ENCODE measurements at places on chromosomes 2 and 18.

DNA sequence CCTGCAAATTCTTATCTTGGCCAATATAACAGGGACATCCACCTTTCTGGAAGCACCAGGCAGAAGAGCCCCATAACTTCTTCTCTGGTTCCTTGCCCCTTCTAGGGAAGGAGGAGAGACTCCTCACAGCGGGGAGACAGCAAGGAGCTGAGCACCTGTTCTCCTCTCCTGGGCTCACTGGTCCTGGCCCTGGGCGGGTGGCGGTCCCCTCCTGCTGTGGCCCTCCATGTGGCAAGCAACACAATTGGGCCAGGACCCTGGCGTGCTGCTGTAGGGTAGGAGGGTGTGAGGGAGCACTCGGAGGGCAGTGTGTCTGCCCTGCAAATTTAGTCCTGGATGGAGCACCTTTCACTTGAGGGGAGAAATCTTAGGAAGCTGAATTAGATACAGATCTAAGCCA is 6.9 kb downstream of the IL37 start:
- DNase-seq = no peak

DNA sequence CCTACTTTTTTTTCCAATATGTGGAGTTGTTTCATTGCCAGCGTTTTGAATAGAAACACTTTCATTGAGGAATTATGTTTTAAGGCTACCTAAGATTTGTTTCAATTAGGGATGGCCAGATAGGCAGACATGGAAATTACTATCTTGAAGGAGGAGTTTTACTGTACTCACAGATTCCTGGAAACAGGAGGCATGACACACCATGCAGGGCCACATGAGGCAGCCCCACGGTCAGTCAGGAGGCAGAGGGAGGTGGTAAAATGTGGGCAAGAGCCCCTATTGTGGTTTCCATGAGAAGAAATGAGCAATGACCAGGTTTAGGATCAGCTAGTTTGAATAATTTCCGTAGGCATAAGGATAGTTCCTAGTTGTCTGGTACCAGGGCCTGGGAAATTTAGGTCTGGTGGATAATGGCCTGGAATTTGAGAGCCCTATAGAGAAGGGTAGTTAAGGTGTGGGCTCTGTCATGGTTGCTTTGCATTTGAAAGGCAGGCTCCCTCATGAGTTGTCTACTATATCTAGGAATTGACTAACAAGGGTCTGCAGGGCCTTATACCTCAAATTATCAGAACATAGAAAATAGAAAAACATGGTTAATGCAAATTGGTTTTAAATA is 360.0 kb upstream of the KCNJ3 start:
- DNase-seq = no peak

- no peak for DNase-seq
Observed at GRCh38 chr2:177543007-177543760, 150.6 kb downstream of the AGPS start.

- no peak for DNase-seq
Observed at GRCh38 chr2:240596080-240596460, 9.5 kb downstream of the CAPN10 start.

DNA sequence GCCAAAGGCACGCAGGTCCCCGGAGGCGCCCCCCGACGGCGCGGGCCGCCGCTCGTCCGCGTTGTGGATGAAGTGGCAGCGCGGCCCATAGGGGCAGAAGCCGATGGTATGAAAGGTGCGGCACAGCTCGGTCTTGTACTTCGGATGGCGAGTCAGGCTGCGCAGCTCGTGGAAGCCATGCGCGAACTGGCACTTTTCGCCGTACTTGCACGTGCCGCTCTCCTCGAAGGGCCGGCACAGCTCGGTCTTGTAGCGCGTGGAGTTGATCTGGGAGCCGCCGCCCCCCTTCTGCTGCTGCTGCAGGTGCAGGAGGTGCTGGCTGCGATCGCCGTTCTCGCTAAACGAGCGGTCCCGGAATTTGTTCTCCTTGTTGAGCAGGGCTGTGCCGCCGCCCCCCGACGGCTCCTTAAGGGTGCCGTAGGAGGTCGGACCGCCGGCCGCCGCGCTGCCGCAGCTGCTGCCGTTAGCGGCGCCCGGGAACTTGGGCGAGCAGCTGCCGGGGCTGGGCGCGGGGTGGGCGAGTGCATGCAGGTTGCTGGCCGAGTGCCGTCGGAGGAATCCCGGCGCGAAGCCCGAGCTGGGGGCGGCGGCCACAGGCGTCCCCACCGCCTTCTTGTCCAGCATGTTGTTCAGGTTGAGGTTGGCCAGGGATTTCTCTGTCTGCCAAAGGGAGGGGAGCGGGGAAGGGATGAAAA is 1.2 kb downstream of the ZFP36L2 start:
- no peak for DNase-seq

GRCh38 chr2:1698188-1698945 is 45.9 kb downstream of the PXDN start:
- DNase-seq = no peak

DNA sequence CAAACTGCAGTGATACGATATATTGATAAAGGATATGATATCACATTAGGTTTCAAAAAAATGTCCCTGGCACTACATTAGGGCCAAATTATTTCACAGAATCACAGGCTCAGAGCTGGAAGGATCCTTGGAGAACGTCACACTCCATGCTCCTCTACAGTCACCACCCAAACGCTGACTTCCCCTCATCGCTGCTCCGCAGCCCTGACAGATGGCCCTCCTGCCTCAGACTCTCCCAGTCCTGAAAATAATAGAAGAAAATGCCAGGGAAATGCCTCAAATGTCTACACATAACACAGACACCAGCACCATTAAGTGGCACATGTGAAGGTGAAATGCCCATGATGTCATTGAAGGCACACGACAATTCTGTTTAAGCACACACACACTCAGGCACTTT is 72.0 kb downstream of the ZNF521 start:
- no peak for DNase-seq

DNA sequence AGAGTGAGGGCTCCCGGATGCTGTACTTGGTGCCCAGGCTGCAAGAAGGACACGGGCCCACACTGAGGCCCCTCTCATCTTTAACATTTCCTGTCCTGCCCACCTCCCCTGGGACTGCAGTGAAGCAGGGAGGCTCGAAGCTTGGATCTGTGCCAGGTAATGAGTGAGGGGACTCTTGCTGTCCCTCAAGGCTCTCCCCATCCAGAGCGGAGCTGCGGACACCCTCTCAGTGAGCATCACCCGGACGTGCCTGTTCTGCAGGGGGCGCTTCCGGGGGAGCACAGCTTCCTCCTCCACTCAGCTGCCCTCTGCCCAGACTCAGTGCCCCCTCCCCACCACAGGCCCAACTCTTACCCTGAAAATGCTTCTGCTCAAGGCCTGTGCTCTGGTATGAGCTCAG is 150.0 kb upstream of the MYCN start:
- no peak for DNase-seq

GRCh38 chr18:30578707-30579106 is 463.8 kb downstream of the DSC3 start:
- no peak for DNase-seq

DNA sequence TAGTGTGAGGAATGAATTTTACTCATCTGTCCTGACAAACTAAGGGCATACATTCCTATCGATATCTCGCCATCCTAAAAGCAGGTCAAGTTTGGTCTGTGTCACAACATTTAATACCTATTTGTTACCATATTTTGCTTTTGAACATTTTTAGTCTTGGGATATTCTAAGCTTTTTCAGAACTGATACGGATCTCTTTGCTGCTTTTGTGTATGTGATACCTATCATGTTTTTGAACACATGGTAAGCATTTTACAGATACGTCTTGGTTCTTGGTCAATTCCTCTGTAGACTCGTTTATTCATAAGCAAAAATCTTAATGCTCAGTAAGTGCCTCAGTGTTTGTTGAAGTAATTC is 592 bp downstream of the ZNF397 start:
- DNase-seq = no peak

- DNase-seq = no peak
Observed at GRCh38 chr2:42613281-42614064, 45.0 kb downstream of the MTA3 start.

- no peak for DNase-seq
Observed at GRCh38 chr2:240622531-240623235, 2.6 kb upstream of the GPR35 start.

DNA sequence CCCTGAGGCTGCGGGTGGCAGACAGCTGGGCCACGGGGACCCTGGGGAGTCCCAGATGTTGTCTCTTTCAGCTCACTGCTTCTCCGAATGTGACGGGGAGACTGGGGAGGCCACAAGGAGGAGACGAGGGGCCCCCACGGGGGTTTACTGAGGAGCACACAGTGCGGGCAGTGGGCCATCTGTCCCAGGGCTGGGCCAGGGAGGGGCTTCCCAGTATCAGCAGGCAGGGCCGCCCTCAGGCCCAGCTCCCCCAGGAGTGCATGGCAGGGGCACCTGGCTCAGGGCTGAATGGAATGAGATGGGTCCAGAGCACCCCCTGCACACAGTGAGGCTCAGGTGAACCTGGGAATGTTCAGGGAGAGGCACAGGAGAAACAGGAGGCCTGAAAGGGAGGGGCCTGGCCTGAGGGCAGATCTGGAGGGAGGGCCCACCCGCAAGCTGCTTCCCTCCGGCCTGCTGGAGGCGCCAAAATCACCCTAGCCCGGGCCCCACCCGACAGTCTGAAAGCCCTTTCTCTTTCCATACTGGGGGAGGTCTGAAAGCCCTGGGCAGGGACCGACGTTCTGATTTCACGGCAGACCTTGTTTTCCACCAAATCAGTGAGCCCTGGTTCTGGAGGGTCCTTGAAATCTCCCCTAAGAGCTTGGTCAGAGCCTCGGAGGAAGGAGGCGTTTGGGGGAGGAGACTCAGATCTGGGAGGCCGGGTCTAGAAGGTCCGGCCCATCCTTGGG is 35.5 kb upstream of the PTMA start:
- no peak for DNase-seq

- DNase-seq = peak; percentile 57
Observed at GRCh38 chr2:20223407-20224163, 1.3 kb downstream of the SDC1 start.

- no peak for DNase-seq
Observed at GRCh38 chr2:100070078-100070477, 72.3 kb downstream of the AFF3 start.

- no peak for DNase-seq
Observed at GRCh38 chr2:171564463-171564862, 42.2 kb downstream of the CYBRD1 start.

GRCh38 chr2:241810307-241811200 is 1.6 kb downstream of the NEU4 start:
- DNase-seq = no peak

DNA sequence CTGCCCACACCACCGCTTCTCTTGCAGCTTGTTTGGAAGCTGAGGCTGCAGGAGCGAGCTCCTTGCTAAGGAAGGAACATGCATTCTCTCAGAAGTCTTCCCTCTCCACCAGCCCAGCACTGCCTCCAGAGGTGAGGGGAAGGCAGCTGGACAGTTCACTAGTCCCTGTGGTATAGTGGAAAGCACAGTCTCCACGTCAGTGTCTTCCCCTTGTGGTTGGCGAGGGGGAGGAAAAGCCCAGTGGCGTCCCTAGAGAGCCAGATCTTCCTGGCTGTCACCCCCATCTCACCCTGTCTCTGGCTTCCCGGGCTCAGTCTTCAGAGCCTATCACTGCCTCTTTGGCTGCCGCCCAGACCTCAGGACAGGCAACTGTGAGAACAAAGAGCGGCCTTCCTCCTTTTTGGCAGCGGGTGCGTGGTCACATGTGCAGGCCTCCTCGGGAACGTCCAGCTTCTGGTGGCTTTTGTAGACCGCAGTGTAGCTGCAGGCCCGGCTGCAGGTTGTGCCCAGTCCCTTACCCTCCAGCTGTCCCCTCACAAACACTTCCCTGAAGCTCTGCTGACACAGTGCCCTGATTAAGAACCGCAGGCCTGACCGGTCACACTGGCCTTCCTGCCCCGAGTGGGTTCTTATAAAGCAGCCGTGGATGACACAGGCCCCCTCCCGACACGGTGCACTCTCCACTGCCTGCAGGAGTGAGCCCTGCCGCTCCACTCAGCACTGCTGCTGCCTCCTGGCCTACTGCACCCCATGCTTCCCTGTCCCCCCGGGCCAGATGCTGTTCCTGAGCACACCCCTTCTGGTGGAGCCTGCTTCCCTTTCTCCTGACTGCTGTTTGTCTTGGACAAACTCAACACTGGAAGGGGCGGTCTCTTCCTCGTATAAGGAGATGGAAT is 90.9 kb downstream of the RNF144A start:
- no peak for DNase-seq

GRCh38 chr18:79795446-79795845 is 2.3 kb upstream of the KCNG2 start:
- no peak for DNase-seq

- no peak for DNase-seq
Observed at GRCh38 chr2:73172963-73173362, 29.4 kb upstream of the NOTO start.

DNA sequence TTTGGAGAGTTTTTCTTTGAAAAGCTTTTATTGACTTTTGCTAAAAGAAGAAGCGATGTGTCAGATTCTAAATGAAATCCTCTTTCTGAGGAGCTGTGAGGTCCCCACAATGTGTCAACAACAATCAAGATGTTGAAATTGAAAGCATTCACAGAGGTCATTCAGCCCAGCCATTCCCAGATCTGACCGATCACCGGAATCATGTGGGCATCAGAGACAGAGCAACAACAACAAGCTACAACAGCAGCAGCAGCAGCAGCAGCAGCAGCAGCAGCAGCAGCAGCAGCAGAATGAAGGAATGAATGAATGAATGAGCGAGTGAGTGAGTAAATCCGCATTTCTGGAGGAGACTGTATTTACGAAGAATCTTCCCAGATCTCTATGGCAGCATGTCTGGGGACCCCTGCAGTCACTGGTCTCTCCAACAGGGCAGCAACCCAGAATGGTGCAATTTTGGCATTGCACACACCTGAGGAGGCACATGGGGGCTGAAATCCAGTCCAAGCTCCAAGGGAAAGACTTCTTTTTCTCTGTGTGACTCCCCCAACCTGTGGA is 299.0 kb downstream of the MYCN start:
- DNase-seq = no peak

DNA sequence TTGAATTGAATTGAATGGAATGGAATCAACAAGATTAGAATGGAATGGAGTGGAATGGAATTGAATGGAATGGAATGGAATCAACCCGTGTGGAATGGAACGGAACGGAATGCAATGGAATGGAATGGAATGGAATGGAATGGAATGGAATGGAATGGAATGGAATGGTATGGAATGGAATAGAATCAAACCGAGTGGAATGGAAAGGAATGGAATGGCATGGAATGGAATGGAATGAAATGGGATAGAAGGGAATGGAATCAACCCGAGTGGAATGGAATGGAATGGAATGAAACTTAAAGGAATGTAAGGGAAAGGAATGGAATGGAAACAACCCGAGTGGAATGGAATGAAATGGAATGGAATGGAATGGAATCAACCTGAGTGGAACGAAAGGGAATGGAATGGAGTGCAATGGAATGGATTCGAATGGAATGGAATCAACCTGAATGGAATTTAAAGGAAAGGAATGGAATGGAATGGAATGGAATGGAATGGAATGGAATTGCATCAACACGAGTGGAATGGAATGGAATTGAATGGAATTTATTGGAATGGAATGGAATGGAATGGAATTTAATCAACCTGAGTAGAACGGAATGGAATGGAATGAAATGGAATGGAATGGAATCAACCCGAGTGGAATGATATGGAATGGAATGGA is 1146.6 kb downstream of the RPIA start:
- DNase-seq = no peak
